ENCODE measurements at places on chromosomes 7 and 10.

- H3K4me1 ChIP-seq: no peaks in the 10 kb centered on the region
- H3K27ac ChIP-seq: no peak overlapping the region
- H3K4me3 ChIP-seq: no peak overlapping the region
- no peak for DNase-seq
- H3K36me3 ChIP-seq: no peaks in the 10 kb centered on the region
These were observed 115.5 kb upstream of the CALCR start for GRCh38 chr7:93690021-93690420.

GRCh38 chr10:119786117-119786769 is 60.4 kb downstream of the INPP5F start:
- no peak overlapping the region for H3K4me3 ChIP-seq
- DNase-seq: no peak
- no peaks in the 10 kb centered on the region for H3K27me3 ChIP-seq
- H3K27ac ChIP-seq: no peak overlapping the region
- H3K4me1 ChIP-seq: peaks cover 6% of the 10 kb centered on the region

DNA sequence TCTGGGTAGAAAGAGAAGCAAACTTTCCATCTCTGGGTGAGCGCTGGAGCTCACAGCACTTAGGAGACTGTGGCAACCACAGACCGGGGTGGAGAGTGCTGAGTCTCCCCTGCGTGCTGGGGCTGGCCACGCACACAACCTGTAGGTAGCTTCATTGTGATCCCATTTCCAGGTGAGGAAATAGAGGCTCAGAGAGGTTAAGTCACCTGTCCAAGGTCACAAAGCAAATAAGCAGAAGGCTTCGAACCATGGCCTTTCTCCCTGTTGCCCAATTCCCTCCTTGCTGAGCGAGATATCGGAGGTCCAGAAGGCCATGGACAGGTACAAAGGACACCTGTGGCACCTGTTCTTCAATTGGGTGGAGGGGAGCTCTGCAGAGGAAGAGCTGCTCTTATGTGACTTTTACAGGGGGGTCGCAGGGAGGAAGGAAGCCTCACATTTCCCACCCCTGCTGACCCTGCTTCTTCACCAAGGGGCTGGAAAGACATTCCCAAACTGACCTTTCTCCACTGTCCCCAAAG is 39.4 kb downstream of the ZCCHC24 start:
- H3K27me3 ChIP-seq: no peaks in the 10 kb centered on the region
- H3K4me1 ChIP-seq: no peaks in the 10 kb centered on the region
- H3K4me3 ChIP-seq: no peak overlapping the region
- no peaks in the 10 kb centered on the region for H3K36me3 ChIP-seq
- no peak overlapping the region for H3K27ac ChIP-seq

- no peaks in the 10 kb centered on the region for H3K27me3 ChIP-seq
- no peak overlapping the region for H3K4me3 ChIP-seq
- no peak overlapping the region for H3K27ac ChIP-seq
- DNase-seq: no peak
- H3K36me3 ChIP-seq: no peaks in the 10 kb centered on the region
These were observed 51.2 kb downstream of the SRPK2 start for GRCh38 chr7:105337529-105337928.

- H3K27ac ChIP-seq: no peak overlapping the region
- no peak for DNase-seq
- H3K4me1 ChIP-seq: no peaks in the 10 kb centered on the region
- H3K36me3 ChIP-seq: no peaks in the 10 kb centered on the region
- no peaks in the 10 kb centered on the region for H3K27me3 ChIP-seq
These were observed 92.0 kb downstream of the ABCA13 start for GRCh38 chr7:48263311-48263650.

GRCh38 chr10:125082881-125083575 is 77.3 kb downstream of the CTBP2 start:
- no peaks in the 10 kb centered on the region for H3K27me3 ChIP-seq
- H3K36me3 ChIP-seq: no peaks in the 10 kb centered on the region
- H3K27ac ChIP-seq: no peak overlapping the region
- no peak overlapping the region for H3K4me3 ChIP-seq
- no peak for DNase-seq
- no peaks in the 10 kb centered on the region for H3K4me1 ChIP-seq

DNA sequence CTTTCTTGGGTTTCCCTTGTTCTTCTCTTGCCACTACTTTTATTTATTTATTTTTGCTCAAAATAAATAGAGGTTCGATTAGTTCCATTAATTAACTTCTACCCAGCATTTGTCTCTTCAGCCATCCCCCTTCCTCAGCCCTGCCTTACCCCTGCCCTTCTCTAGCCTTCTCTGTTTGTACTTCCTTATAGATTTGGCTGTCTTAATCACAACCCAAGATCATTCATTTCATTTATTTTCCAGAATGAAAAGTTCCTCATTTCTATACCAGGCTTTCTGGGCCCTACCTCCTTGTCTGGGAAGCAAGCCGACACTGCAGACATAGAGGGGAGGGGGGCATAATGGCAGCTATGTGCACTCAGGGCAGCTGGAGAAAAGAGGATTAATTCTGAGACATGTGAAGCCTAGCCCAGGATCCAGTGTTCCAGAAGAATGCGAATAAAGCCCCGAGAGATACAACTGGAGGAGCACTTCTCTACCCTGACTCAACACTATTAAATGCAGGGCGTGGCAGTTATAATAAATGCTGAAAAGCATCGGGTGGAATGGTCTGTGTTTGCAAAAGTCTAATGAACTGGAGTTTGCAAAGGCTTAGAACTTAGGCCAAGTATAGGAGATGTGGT is 6.4 kb upstream of the PDCD4 start:
- peak overlapping the region; percentile 26 for H3K4me3 ChIP-seq
- peak overlapping the region; percentile 99 for H3K27ac ChIP-seq
- H3K27me3 ChIP-seq: no peaks in the 10 kb centered on the region
- no peak for DNase-seq

DNA sequence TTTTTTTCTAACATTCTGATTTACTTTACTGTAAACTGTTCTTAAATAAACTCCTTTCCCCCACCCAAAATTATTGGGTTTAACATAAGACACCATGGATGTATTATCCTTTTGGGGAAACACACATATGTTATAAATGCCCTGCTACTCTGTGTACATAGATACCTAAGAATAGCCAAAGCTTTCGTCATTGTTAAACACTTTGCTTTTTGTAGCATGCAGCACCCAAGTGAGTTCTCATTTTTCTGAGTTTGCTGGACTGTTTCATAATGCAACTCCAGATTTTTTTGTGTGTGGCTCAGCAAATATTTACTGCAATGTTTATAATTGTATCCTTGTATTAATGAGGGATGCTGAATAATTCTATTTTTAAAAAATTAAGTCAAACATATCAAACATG is 86.9 kb downstream of the VTI1A start:
- no peaks in the 10 kb centered on the region for H3K4me1 ChIP-seq
- no peaks in the 10 kb centered on the region for H3K27me3 ChIP-seq
- H3K4me3 ChIP-seq: no peak overlapping the region
- DNase-seq: no peak
- H3K36me3 ChIP-seq: no peaks in the 10 kb centered on the region
- no peak overlapping the region for H3K27ac ChIP-seq

GRCh38 chr7:16130111-16131110 is 290.9 kb downstream of the CRPPA start:
- H3K27me3 ChIP-seq: no peaks in the 10 kb centered on the region
- no peak for DNase-seq

- peak within 1 kb of the TSS; percentile 68 for H3K4me3 ChIP-seq
- H3K36me3 ChIP-seq: no peaks in the 10 kb centered on the region
These were observed at the start of gene ZNF365 for GRCh38 chr10:62373995-62374861. Gene ZNF365 (plus strand): TSS chr10:62374369. CDS start chr10:62376194, 1,825 bp downstream.

DNA sequence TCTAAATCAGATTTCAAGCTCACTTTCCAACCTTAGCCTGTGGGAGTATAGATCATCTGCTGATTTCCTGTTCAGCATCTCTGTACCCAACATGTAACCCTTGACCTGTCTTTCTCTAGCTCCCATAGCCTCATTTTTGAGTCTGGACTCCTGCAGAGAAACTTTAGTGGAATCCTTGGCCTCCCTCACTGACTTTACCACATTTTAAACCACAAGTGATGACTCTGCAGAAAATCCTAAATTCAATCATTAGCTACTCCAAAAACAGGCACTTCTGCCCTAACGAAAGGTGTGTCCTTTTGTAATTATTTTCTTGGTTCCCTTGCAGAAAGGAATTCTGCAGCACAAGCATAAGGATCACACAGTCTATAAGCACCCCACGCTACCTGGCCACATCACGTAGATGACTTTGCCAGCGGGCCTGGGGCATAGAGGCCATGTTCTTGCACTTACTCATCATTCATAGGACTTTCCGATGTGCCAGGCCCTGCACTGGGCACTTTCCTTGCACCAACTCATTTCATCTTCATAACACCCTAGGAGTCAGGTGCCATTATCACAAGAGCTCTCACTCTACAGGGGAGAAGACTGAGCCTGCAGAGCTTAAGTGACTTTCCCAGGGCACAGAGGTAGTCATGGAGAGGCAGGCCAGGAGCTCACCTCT is 57.2 kb upstream of the OPALIN start:
- no peak for DNase-seq
- H3K27ac ChIP-seq: no peak overlapping the region
- H3K36me3 ChIP-seq: no peaks in the 10 kb centered on the region
- no peaks in the 10 kb centered on the region for H3K4me1 ChIP-seq
- H3K4me3 ChIP-seq: no peak overlapping the region
- H3K27me3 ChIP-seq: peaks cover 7% of the 10 kb centered on the region

GRCh38 chr10:132538790-132539421 is 1.3 kb downstream of the INPP5A start:
- H3K27ac ChIP-seq: peak overlapping the region; percentile 72
- H3K36me3 ChIP-seq: no peaks in the 10 kb centered on the region
- peaks cover 35% of the 10 kb centered on the region for H3K4me1 ChIP-seq
- H3K27me3 ChIP-seq: no peaks in the 10 kb centered on the region
- no peak for DNase-seq

Measured in effector memory CD4-positive, alpha-beta T cell (primary cell).